CD8-positive, alpha-beta T cell (primary cell): ENCODE measurements at places on chromosomes 6 and 20.

DNA sequence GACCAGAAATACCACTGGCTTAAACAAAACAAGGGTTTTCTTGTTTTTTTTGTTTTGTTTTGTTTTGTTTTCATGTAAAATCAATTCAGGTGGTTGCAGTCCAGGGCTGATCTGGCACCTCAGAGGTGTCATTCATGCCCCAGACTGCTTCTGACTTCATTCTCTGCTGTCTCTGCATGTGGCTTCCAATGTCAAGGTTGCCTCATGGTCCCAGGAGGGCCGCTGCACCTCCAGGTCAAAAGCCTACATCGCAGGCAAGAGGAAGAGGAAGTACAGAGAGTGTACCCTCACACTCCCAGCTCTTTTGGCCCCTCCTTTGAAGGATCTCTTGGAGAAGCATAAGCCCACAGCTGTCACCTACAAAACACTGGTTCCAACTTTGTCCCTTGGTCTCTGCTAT, 1.4 kb upstream of the BTN3A1 start:
- no peak for DNase-seq

- DNase-seq = no peak
Observed at GRCh38 chr6:114739656-114740055, 396.8 kb upstream of the HS3ST5 start.

- no peak for DNase-seq
Observed at GRCh38 chr20:62752181-62752670, 43.6 kb downstream of the NTSR1 start.

DNA sequence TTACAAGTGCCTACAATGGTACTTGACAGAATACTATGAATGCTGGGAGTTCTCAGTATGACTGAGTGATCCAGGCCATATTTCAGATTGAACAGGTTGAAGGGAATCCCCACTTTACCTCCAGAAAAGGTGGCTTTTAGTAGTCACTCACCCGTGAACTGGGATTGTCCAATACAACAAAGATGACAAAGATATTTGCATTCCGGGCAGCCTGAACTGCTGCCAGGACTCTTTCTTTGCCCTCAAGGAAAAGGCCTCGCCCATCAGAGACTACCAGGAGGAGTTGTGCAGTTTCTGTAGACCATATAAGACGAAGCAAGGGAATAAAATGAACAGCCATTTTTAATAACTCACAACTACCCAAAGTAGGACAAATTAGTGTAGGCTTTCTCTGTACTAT, 6.3 kb upstream of the LYRM2 start:
- DNase-seq = no peak

DNA sequence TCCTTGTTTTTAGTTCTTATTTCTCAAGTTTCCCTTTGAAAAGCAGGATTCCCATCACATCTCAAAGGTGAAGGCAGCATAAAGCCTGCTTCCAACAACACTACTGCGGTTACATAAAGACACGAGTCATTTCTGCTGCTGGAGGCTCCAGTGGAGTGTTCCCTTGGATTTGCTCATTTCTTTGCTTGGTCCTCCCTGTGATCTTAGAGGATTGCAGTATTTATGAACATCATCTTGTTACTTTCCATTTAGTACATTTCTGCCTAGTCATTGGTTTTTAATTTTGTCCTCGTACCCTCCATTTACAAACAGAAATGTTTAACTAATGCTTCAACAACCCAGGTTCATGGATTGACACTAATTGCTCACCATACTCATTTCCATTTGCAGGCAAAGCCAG, 298.8 kb downstream of the ZNF217 start:
- DNase-seq = no peak

DNA sequence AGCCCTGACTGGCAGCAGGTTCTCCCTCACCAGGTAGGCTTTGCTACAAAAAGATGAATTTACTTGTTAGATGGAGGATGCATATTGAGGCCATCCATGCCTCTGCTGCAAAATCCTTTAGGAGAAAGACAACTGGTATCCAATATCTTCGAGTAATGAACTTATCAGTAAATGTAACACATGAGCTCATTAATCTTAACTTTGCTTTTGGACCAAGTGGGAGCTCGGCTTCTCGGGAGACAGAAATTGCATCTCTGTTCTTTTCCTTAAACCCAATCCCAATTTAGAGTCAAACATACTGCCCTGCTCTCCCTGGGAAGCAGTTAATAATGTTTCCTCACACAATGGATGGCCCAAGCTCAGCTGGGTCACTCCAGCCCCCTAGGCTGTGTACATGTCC, 330.5 kb downstream of the ZFAND3 start:
- no peak for DNase-seq

- DNase-seq = no peak
Observed at GRCh38 chr20:61590236-61590635, 338.2 kb downstream of the CDH4 start.

DNA sequence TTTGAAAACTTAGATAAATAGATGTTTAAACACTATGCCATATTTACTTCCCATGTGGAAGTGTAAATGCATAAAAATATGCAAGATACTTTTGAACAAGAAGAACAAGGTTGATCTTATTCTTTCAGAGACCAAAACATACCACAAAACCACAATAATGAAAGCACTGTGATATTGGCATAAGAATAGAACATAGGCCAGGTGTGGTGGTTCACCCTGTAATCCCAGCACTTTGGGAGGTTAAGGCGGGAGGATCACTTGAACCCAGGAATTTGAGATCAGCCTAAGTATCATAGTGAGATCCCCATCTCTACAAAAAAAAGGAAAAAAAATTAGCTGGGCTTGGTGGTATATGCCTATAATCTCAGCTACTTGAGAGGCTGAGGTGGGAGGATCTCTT, 66.5 kb downstream of the KCNS1 start:
- DNase-seq = peak; percentile 37

DNA sequence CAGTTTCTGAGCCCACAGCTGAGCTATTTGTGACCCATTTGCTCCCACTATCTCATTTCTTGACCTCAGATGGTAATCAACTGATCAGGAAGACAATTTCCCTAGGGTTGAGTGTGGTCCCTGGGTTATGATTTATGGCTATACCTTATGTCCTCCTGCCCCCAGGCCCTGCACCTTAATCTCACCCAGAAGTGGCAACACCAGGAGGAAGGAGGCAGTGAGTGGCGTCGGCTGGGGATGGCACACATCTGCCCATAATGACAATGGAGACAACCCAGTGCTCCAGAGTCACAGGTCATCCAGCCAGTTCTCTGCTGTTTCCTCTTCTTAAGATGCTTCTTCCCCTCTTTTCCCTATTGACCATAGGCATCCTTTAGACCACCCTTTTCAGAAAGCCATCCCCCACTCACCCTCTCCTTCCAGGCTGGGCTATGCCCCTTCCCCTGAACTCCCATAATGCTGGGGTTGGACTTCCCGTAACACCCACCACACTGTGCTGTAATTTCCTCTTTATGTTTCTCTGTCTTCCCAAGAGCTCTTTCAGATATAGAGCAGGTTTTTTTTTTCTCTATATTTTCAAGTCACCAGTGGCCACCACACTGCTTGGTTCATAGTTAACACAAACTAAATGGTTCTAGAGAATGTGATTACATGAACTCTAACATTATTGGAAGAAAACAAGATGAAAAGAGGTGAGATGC, 8.0 kb downstream of the TRIM10 start:
- no peak for DNase-seq

DNA sequence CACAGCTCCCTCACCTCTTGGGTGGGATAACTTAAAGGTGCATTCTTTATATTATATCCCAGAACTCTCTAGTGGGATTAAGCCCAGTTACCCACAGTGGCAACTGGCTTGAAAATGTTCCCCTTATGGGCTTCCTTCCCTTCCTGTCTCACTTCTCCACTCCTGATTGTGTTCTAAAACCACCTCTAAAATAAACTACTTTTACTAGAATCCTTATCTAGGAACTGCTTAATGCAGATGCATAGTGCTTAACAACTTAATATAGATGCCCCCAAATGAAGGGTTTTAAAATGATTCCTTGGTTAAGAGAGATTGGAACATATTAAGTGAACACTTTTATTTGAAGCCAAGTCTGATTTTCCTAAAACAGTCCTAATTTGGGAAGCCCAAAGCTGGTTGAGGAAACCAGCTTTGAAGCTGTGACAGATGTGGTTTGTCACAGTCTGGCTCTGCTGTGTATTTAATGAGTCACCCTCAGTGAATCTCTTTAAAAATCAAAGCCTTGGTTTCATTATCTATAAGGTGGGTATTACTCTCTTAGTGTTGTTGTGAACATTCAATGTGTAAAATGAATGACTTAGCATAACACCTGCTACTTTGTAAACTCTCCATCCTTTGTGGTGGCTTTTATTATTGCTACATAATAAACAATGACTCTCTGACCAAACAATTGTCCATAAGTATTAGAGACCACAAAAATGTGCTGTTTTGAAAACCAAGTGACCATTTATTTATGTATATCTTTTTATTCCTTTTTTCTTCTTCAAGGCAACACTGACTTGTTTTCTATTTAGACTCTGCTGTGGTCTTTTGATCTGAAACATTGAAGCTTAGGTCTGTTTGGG, 24.4 kb downstream of the PLCB1 start:
- DNase-seq = no peak

- no peak for DNase-seq
Observed at GRCh38 chr6:98324446-98324845, 509.9 kb upstream of the POU3F2 start.

GRCh38 chr20:62557999-62558408, 82.2 kb upstream of the GATA5 start:
- DNase-seq = no peak

- no peak for DNase-seq
Observed at GRCh38 chr6:137802408-137803182, 64.5 kb upstream of the TNFAIP3 start.

DNA sequence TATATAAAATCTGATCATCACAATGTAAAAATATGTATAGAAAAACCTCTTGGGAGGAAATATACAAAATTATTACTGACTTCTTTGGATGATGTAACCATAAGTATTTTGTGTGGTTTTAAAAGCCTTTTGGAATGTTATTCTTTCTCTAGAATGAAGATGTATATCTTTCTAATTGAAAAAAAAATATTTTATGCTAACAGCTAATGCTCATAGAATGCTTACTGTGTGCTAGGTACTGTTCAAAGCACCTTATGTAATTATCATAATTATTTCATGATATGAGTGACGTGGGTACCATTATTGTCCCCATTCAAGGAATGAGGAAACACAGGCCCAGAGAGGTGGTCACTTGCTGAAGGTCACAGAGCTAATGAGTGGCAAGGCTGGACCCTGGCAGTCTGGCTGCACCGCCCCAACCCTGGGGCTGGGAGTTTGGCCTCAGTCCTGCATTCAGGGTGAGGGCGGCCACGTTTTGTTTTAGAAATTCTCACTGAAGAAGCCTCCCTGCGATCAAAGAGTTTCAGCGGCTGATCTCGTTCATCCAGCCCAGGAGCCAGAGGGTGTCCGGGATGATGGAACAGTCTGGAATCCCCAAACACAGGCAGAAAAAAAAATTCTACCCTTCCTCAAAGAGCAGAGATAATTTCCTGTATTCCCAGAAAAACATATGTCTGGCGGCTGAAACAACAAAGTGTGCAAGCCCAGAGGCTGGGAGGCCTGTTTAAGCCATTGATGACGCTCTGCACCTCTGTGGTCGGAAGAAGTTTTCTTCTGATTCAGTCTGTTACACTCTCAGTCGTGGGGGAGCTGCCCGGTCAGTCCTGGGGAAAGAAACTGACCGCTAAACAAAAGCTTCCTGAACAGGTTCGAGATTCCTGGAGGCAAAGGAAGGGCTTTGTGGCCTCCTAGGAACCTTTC, 37.3 kb downstream of the TFEB start:
- no peak for DNase-seq

GRCh38 chr6:31113861-31114540, 599 bp upstream of the PSORS1C1 start:
- DNase-seq = no peak

- no peak for DNase-seq
Observed at GRCh38 chr6:95501032-95501904, 76.1 kb upstream of the MANEA start.

GRCh38 chr6:79425589-79426311, 111.5 kb downstream of the LCA5 start:
- no peak for DNase-seq
